ENCODE measurements at places on chromosomes 6 and 20.

- no peak for DNase-seq
Measured at GRCh38 chr6:8879334-8879733, 444.0 kb upstream of the SLC35B3 start.

DNA sequence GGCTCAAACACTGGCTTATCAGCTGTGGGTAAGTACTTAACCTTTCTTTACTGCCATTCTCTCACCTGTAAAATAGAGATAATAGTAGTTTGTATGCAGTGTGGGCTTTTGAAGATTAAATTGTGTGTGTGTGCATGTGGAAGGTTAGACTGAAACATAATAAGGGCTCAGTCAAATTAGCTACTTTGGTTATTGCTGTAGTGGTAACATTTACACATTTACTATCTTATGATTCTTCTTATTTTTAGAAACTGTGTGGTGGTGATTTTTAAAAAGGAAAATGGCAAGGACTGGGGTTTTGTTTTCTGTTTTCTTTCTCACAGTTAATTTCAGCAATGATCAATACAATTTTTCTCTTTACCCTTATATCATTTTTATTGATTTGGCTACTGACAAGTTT lies 206.9 kb downstream of the NKAIN2 start:
- no peak for DNase-seq

DNA sequence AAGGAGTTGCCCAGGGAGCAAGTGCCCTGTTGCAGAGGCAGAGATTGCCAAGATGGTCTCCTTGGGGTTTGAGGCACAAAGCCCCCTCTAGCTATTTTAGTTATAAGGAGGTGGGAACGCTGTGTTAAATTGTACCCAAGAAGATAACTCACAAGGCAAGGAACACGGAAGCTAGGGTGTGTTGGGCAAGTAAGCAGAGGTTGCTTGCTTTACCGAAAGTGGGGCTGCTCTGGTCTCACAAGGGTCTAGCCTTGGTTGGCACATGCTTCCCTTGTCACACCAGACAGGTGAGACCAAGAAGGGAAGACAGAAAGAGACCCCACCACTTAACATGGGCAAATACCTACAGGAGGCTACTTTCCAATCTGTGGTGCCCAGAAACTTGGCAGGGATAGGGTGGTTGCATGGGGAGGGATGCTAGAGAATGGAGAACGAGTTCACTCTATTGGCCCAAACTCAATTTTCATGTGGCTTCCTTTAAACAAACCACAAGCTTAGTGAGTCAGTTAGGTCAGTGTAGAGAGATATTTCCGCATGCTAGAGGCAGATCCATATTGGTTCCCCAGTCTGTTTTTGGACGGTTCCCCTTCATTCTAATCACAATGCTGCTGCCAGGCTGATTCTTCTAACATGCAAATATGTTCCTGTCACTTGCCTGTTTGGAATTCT lies 42.4 kb downstream of the PLAGL1 start:
- no peak for DNase-seq

GRCh38 chr6:71015392-71015791 lies 58.5 kb upstream of the B3GAT2 start:
- DNase-seq = no peak

- DNase-seq = no peak
Measured at GRCh38 chr6:4370066-4370465, 234.7 kb upstream of the ECI2 start.
